Stimulated activated CD4-positive, alpha-beta T cell treated with anti-CD3 and anti-CD28 coated beads, Interleukin-4, amount 100 ng/mL, for 1 hour (primary cell): ENCODE measurements at places on chromosomes 3 and 15.

- no peak for DNase-seq
Measured at GRCh38 chr3:11238060-11238459, 34.1 kb upstream of the ATG7 start.

DNA sequence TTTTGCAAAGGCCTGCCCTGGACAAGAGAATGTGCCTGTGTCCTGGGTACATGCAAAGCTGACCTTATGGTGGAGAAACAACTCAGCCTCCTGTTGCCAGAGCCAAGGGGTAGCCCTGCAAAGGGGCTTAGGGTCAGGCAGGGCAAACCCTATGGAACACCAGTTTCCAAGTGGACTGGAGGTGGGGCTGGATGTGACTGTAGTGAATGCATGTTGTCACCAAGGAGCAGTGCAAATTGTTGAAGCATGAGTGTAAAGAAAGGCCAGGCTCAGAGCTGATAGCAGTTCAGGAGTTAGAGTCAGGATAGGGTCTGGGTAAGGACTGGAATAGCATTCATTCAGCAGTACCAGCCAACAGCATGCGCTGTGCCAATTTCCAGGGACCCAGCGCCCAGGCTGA, 82.9 kb upstream of the PXYLP1 start:
- DNase-seq: no peak

DNA sequence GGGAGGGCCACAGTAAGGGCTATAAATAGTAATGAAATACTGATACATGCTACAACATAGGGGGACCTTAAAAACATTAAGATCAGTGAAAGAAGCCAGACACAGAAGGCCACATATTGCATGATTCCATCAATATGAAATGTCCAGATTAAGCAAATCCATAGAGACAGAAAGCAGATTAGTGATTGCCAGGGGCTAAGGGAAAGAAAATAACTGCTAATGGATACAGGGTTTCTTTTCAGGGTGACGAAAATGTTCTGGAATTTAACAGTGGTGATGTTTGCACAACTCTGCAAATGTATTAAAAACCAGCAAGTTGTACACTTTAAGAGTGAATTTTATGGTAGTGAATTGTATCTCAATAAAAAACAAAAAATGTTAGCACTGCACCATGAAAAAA, 37.0 kb downstream of the PIK3R4 start:
- no peak for DNase-seq

DNA sequence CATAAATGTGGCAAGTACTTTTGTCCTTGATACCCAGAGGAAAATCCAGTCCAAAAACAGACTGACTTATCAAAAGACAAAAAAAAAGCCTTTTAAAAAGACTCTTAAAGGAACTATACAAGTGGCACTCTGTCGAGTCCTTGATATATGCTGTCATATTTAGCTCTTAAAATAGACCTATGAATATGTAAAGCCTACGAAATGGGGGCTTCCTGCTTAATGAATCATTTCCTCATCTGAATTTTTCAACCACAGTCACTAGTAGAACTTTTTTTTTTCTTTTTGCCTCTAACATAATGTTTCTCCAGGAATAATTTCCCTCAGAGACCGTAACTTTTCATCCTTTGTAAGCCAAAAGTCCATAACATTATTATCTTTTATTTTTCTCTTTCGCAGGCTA, 95.8 kb downstream of the P3H2 start:
- DNase-seq: no peak

- no peak for DNase-seq
Measured at GRCh38 chr15:67832031-67832551, 6.8 kb downstream of the SKOR1 start.

DNA sequence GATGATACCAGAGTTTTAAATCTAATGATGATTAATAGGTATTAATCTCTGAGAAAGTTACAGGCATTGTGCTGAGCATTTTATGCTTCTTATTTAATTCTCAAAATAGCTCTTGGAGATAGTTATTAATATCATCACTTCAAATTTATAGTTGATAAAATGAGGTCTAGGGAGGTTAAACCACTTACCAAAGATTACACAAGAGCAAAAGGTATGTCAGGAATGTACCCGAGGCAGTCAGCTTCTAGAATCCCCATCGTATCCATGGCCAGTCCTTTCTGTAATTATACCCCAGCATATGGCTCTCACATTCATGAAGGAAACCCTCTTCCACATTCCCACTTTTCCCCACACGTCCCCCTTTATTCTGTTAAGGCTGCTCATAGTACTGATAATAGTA, 421.3 kb downstream of the PYDC2 start:
- no peak for DNase-seq

DNA sequence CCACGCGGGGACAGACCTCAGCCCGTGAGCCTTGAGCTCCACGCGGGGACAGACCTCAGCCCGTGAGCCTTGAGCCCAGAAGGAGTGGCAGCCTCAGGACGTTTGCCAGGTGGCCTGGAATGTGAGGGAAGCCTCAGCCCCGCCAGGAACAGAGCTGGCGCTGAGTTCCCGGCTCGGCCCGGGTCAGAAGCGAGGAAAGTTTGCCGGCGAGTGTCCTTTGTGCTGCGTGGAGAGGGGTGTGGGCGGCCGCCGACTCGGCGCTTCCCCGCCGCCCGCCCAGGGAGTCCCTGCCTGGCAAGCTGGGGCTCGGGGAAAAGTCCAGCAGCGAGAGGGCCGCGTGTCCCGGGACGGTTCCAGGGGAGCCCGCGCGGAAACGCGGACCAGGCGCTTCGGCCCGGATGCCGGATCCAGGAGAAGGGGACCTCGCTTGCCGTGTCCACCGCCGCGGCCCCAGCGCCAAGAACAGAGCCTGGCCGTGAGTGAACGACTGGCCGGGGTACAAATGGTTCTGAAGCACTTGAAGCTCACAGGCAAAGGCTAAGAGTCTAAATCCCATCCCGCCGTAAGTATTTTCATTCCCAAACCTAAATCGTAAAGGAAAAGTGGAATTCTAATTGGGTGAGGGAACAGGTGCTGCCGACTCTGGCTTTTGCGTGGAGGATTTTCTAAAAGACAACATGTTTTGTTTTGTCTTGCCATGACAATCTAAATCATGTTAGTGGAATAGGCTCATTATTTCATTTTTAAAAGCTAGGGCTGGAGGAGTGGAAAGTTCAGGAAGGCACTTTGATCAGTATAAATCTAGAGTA, 1.7 kb downstream of the LRRN1 start:
- DNase-seq: peak; percentile 1

GRCh38 chr3:127701280-127701911, 28.6 kb downstream of the ABTB1 start:
- DNase-seq: no peak

DNA sequence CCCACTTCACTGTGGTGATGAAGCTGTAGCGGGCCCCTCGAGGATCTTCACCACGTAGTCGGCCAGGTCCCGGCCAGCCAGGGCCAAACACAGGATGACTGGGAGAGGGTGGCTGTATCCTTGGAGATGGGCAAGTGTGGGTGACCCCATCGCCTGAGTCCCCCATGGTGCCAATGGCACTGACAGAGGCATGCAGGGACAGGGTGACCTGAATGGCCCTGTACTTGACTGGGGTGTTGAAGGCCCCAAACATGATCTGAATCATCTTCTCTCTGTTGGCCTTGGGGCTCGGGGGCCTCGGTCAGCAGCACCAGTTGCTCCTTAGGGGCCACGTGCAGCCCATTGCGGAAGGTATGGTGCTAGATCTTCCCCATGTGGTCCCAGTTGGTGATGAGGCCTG, 17.1 kb upstream of the AP3B2 start:
- no peak for DNase-seq

DNA sequence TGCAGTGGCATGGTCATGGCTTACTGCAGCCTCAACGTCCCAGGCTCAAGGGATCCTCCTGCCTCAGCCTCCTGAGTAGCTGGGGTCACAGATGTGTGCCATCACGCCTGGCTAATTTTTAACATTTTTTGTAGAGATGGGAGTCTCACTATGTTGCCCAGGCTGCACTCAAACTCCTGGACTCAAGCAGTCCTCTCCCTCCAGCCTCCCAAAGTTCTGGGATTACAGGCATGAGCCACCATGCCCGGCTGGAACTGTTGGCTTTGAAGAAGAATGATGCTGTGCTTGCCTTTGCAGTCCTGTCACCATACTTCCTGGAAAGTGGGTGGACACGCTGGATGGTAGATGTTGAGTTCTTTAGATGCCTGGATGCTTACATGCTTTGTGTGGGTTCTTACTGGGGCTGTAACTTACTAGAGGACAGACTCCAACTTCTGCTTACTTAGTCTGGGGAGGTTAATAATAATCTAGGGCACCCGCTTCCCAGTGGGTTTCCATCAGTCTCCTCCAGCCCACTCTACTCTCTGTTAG, 36.7 kb downstream of the IGF1R start:
- no peak for DNase-seq

DNA sequence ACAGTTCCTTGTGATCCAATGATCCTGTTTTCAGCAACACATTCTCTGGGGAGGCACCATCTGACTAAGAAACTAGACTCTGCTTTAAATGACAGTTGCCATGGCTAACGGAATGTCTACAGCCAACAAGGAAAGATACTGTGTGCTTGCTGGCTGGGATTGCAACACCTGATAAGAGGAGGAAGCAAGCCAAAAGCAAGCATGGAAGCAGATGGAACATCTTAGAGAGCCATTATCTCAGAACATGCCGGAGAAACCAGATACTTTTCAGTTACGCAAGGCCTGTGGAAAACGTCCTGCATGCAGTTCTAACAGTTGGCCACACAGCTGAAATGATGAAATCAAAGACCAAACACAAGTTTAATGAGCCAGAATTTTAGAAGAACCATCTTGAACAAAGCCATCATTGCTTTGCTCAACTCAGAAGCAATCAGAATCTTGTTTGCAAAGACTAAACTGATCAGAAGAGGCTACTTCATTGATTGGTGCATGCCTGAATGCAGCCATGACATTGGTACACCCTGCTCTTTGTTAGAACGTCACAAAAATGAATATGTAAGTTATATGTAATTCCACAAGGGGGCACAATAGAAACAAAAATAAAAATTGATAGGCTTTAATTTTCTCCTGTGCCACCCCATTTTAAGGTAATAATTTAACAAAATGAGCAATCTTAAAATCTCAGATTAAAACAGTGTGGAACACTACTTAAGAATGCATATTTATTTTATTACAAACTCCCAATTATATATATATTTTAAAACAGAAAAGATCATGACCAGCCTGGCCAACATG, 50.8 kb downstream of the GXYLT2 start:
- peak; percentile 4 for DNase-seq

DNA sequence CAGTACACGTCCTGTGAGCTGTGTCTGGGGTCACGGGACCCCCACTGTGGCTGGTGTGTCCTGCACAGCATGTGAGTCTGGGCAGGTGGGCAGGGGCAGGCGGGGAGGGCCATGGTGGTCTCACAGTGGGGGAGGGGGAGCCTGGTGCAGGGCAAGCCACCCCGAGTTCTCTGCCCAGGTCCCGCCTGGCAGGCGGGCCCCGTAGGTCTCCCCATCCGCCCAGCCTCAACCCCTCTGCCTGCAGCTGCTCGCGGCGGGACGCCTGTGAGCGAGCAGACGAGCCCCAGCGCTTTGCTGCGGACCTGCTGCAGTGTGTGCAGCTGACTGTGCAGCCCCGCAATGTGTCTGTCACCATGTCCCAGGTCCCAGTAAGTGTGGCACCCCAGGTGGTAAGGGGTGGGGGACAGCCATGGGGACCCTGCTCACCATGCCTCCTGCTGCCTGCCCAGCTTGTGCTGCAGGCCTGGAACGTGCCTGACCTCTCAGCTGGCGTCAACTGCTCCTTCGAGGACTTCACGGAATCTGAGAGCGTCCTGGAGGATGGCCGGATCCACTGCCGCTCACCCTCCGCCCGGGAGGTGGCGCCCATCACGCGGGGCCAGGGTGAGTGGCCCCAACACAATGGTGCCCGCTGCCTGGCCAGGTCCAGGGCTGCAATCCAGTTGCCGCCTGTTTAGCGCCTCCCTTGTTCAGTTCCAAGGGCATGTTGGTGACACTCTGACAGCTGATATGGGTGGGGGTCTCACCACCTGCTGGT, 21.9 kb downstream of the PLXNA1 start:
- DNase-seq: no peak

DNA sequence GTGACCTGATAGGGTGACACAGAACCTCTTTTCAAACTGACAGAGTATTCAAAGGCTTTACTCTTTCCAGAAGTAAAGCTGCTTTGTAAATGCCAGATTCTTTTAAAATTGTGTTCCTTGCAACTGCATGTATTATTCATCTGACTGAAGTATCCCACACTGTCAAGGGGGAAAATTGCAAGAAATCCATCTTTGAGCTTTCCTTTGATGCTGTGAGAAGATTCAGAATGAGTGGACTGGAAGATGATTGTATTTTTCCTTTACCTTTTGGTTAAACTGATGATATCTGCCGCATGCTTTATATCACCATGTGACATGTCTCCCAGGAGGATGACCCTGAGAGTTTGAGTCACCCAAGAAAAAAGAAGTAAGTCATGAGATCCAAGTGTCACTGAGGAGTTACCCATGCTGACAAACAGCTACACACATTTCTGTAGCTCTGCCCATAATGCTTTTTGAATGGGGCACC, 250.8 kb upstream of the CBLB start:
- DNase-seq: no peak

DNA sequence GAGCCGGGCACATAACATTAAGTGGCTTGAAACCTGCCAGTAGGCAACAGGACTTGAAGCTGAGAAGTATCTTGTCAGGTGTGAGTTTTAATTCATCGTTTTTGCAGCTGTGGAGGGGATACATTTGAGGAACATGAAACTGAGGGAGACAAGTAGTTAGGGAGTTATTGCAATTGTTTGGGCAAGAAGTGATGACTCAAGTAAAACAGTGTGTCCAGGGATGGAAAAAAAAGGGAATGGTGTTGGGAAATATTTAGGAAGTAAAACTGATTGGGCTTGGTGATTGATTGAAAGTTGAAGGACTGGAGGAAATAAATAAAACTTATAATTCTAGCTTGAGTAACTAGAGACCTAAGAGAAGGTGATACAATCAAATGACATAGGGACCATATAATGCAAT, 85.5 kb downstream of the NCEH1 start:
- no peak for DNase-seq

- DNase-seq: no peak
Measured at GRCh38 chr3:134471521-134472193, 14.1 kb downstream of the ANAPC13 start.

GRCh38 chr3:123449997-123450604, 1.2 kb upstream of the ADCY5 start:
- DNase-seq: no peak

- no peak for DNase-seq
Measured at GRCh38 chr3:177321819-177322218, 124.5 kb upstream of the TBL1XR1 start.

DNA sequence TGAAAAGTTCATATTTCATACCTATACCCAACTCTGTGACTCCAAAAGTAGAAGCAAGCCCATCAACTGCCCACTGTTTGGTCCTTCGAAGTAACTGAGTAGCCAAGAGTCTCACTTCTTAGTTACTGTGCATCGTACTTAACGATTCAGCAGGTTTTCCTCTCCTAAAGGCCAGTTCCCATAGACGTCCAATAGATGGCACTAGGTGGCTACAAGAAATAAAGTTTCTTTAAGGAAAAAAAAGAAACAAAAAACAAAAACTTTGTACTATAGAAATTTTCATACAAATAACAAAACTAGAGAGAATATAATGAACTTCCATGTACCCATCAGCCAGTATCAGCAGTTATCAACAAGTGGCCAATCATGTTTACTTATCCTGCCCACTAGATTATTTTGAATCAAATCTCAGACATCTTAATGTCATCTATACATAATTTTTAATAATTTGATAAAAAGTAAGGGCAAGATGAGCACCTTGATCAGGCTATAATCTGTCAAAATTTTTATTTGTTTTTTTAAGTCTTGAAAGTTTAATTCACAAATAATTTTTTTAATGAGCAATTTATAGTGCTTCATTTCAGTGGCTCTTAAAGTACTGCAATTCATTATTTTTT, 63.8 kb upstream of the ACP3 start:
- no peak for DNase-seq
